ENCODE measurements at places on chromosomes 7 and 10. TPM values are rescaled to one million over a fixed set of nuclear protein-coding genes. Genes with fewer than 3 reads are reported as not detected.

The PPP1R17 gene
- not detected for total RNA-seq

DNA sequence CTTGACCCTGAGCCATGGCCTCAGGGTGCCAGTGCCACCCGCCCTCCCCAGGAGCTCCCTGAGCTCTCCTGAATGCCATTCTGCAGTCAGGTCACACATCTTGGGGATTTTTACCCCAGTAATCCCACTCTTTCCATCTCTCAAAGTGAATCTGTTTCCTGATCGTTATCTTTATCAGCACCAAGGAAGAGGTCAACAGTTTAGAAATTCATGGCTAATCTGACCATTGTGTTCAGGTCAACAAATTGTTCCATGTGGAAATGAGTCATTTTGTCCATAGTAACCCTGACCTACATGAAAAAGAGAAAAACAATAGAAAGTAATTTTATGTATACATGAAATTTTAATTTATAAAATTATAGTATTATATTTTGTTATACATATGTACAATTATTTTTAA lies 28.8 kb upstream of the ZNF488 start:
- no peak for DNase-seq

DNA sequence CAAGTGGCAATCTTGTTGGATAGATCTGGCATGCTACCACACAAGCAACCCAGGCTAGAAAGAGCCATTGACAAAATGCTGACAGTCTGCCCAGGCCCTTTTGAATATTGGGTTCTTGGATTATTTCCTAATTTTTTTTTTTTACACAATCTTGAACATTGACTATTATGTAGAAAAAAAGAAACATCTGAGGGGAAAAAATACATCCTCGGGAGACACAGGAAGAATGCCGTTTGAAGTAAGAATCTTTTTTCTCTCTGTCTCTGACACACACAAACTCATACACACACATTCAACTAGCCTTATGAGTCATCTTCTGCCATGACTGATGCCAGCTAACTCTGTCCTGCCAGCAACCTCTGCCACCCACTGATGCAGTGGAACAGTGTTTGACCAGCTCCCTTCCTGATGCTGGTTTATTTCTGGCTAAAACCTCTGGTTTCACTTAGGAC lies 47.2 kb downstream of the SORBS1 start:
- no peak for DNase-seq

DNA sequence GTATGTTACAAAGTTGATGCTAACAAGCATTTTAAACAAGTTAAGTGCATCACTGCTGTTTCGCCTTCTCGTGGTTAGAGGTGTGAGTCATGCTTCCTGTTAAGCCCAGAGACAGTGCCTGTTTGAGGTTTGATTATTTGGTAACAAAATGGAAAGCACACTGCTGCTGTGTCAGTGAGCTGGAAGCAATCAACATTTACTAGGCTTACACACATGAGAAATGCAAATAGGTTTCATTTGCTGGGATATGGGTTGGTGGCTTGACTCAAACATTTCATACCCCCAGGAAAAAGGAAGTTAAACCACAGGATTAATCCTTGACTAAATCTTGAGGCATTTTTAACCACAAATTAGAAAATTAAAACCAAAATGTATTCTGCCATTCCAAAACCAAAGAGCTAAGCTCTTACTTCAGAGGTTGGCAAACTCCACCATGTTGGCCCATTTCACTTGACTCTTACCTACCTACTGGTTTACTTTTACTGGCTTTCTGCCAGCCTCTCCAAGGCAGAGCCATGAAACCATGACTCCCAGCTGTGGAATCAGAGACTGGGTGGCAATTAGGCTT lies 139.2 kb downstream of the ETV1 start:
- no peak for DNase-seq

GRCh38 chr7:21960922-21961321 lies 15.2 kb upstream of the CDCA7L start:
- DNase-seq = no peak

- no peak for DNase-seq
Measured at GRCh38 chr7:36736090-36736898, 12.0 kb upstream of the AOAH start.

The EXOC6 gene
- 13.1 TPM for total RNA-seq

The PAX4 gene
- total RNA-seq = not detected

The ZNF777 gene
- total RNA-seq = 8.5 TPM

The SH3PXD2A gene
- 93.6 TPM for total RNA-seq

GRCh38 chr10:87842220-87842641 lies 21.1 kb downstream of the KLLN start:
- no peak for DNase-seq

Measured in posterior vena cava (tissue), 2 donors.